ENCODE measurements at places on chromosomes 5 and 9.

GRCh38 chr5:17398431-17398830, 99.6 kb upstream of the TAF11L2 start:
- no peak for DNase-seq

DNA sequence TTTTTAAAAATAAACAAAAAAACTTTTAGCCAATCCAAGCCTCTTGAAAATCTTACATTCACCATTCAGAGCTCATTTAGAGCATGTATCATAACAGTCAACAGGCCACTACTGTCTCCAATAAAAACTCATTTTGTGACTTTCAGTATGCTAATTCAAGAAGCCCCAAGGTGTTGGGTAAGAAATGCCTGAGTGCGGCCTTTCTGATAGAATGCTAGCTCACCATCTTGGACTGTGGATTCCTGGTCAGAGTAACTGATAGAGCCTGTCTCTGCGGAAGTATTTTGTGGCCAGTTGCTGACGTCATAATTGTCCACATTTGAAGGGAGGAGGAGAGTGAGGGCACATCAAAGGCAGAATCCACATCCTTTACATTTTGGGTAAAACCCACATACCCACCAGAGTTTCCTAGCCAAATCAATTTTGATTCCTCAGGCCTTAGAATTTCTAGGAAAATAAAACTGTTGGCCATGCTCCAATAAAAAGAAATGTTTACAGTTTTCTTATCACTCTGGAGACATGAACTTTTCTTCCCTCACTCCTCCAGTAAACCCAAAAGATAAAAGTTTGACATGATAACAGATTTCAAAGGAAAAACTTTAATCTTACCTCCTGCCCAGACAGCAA, 41.1 kb upstream of the ERCC6L2 start:
- DNase-seq, result no peak

- DNase-seq, result no peak
These were observed 9.4 kb upstream of the EFNA5 start for GRCh38 chr5:107680099-107680498.

GRCh38 chr5:80284720-80285119, 28.9 kb upstream of the SERINC5 start:
- DNase-seq, result no peak

- no peak for DNase-seq
These were observed 43.8 kb downstream of the AOPEP start for GRCh38 chr9:94770334-94770733.

DNA sequence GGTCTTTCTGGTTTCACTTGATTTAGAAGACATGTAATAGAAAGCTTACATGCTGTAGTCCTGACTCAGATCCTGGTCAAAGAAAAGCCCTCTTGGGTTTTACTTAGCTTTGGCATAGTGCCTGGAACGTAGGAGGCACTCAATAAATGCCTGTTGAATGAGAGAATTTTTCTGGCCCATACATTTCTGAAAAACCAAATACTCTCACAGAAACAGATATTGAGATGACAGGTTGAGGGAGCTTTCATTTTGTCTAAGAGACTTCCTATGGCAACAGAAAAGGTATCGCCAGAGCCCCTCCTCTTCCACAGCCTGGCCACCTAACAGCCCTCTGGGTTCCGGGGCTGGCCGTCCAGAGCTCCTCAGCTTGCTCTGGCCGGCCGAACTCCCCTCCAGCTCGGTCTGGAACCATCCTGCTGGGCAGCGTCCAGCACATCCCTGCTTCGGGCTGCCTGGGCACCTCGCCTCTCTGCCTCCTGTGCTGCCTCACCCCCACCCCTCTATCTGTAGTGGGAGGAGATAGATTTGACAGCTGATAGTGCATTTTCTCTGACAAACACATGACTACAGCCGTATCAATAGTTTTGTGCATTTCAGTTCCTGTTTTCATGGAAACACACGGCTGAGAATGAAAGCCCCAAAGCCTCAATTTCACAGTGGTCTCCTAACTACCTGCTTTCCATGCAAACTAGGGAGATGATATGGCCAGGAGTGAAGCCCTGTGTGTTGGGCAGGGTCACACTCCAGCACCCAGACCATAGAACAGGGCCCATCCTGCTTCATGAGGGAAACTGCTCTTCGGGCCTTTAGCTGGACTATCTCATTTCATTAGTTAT, 1.1 kb downstream of the IL4 start:
- no peak for DNase-seq

DNA sequence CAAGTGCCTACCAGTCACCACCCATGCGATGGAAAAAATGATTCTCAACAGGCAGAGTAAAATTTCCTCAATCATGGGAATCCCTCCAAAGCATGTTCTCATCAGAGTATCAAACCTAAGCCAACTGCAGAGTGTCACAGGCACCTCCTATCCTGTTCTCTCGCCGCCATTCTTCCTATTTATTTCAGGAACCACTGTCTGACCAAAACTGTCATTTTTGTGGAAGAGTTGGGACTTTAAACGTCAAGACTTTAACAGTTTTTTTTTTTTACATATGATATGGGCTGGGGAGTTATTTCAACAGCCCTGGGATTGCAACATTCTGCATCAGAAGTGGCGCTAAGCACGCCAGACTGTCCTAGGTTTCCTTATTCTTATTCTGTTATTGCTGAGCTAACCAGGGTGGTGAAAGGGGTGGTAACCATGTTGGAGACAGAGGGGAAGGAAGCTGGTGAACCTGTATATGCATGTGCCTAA, 29.5 kb downstream of the PFDN1 start:
- no peak for DNase-seq

DNA sequence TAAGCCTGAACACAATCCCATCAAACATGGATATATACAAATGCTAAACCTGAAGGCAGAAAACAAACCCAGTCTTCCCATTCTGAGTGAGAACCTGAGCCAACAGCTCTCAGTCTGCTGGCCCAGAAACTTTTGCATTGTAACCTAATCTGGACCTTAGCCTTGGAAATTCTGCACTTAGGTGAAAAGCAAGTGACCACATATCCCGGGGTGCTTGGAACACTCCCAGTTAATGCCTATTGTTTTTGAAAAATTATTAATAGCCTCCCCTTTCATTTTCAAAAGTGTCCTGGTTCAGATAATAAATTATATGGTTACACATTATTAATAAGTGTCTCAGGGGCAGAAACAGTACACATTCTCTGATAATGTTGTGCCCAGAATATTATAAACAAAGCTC, 228.3 kb upstream of the TARS1 start:
- DNase-seq, result no peak
